ENCODE measurements at places on chromosomes 16 and 17.
A peak's percentile ranks its signal among the peaks of the same experiment; 100 is the strongest.

GRCh38 chr16:88920618-88921590 lies 54.4 kb upstream of the PABPN1L start:
- DNase-seq, result no peak

DNA sequence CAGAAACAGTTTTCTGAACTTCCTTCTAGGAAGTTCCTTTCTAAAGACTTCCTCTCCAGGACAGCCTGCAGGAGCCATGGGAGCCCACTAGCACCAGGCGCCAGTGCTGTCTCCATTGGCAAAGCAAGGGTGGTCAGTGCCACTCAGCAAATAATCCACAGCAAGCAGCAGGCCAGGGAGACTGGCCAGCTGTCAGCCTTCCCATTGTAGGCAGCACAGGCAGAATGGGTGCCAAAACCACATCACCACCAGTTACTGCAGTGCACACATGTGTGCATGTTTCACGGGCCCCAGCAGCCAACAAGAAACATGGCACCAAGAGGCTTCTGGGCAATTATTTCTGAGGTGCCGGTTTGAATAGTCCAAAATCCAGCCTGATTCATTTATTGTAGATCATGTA lies 26.7 kb downstream of the DNASE1 start:
- no peak for DNase-seq

DNA sequence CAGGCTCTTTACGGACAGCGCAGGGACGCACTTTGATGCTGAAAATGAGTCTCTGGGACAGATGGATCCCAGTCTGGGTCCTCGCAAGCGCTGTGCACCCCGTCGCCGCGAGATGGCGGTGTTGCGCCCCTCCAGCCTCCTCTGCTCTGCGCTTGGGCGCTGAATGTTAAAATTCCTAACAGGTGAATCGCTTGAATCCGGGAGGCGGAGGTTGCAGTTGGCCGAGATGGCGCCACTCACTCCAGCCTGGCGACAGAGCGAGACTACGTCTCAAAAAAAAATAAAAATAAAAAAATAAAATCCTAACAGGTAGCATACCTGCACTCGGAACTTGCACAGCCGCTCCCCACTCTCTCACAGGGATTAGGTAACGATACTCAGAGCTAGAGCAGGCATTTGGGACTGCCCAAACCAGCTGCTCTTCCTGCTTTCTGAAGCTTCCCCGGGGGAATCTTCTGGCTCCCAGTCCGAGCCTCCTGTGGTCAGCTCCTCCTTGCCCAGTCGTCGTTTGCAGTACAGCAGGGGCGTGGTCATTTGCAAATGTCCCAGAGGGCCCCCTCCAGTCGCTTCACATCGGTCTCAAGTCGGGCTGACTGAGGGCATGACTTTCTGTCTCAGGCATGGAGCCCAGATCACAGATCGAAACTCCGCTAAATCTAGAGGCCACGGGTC lies 26.2 kb upstream of the OSGIN1 start:
- peak; percentile 95 for DNase-seq

DNA sequence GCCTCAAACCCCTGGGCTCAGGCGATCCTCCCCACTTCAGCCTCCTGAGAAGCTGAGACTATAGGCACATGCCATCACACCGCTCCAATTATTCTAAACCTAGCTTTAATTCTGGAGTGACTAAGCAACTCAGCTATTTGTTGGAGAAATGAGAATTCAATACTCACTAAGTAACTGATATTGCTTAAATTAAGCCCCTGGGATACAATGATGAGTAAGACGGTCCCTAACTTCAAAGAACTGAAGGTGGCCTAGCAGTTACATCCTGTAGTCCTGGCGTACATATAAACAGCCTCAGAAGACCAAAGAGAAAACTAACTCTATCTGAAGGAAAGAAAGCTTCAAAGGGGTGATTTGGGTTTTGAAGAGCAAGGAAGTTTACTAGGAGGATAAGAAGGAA lies 25.0 kb downstream of the XPO6 start:
- DNase-seq, result no peak

DNA sequence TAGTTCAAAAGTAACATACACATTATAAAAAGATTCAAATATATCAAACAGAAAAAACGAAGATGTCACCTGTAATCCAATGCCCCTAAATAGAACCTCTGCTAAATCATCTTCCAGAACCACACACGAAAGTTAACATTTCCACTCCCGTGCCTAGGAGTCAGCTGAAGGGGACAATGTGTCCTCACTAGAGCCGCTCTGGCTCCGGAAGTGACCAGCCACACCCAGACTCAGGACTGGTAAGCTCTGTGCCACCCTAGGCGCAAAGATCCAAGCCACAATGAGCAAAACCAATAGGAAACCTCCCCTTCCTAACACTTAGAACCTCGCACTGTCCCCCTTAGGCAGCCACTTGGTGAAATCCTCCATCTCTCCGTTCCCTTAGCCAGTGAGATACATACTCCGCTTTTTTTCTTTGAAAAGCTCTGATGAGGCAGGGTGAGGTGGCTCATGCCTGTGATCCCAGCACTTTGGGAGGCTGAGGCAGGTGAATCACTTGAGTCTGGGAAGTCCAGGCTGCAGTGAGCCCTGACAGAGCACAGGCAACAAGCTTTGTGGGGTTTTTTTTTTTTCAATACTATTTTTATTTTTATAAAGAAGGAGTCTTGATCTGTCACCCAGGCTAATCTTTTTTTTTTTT lies 11.8 kb downstream of the CTRB1 start:
- DNase-seq, result no peak

GRCh38 chr16:17544785-17545184 lies 74.0 kb upstream of the XYLT1 start:
- DNase-seq, result peak; percentile 8

DNA sequence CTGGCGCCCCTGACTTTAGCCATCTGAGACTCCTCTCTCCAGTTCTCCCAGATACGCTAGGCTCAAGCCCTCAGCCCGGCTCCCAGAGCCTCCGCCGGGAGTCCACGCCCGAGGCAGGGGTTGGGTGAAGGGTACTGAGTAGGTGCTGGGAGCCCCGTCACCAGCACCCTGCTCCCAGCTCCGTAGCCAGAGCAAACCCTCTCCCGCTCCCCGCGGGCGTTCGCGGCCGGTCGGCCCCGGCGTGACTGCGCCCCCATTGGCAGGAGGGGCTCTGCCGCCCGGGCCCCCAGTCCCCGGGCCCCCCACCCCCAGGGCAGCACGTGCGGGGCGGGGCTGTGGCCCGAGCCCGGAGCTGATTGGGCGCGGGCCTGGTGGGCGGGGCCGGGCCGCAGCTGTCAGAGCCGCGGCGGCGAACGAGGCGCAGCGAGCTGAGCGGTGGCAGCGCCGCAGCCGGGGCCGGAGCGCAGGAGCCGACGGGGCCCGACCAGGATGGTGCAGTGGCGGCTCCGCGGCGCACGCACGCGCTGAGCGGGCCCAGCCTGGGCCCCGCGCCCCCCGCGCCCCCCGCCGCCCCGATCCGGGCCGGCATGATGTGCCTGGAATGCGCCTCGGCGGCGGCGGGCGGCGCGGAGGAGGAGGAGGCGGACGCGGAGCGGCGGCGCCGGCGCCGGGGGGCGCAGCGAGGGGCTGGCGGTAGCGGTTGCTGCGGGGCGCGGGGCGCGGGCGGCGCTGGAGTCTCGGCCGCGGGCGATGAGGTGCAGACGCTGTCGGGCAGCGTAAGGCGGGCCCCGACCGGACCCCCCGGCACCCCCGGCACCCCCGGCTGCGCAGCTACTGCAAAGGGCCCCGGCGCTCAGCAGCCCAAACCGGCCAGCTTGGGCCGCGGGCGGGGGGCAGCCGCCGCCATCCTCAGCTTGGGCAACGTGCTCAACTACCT lies at the start of gene SPNS2:
Gene SPNS2, plus strand, starts transcription at position 421 of the 937 bp plus-strand sequence. Its CDS starts 167 bp downstream, at position 588.
- peak; percentile 79 for DNase-seq

DNA sequence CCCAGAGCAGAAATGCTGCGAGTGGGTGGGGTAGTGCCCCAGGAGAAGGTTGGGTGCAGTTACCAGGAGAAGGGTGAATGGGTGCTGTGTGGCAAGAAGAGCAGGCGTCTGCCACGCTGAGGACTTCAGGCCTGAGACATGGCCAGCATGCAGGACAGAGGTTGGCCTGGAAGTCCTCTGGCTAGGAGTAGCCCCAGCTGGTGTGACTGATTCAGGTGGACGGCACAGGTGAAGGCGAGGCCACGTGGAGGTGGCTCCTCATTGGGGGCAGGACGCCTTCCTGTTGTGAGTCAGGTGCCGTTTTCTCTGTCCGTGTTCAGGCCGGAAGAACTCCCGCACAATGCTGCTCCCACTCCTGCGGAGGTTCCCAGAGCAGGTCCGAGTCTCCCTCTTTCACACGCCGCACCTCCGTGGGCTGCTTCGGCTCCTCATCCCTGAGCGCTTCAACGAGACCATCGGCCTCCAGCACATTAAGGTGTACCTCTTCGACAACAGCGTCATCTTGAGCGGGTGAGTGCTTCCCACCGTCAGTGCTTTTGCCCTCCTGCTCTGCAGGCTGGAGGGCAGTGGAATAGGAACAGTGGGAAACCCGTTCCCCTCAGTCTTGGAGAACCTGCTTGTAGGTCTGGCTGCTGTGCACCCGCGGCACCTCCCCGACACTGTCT lies 20.7 kb downstream of the PGS1 start:
- no peak for DNase-seq

DNA sequence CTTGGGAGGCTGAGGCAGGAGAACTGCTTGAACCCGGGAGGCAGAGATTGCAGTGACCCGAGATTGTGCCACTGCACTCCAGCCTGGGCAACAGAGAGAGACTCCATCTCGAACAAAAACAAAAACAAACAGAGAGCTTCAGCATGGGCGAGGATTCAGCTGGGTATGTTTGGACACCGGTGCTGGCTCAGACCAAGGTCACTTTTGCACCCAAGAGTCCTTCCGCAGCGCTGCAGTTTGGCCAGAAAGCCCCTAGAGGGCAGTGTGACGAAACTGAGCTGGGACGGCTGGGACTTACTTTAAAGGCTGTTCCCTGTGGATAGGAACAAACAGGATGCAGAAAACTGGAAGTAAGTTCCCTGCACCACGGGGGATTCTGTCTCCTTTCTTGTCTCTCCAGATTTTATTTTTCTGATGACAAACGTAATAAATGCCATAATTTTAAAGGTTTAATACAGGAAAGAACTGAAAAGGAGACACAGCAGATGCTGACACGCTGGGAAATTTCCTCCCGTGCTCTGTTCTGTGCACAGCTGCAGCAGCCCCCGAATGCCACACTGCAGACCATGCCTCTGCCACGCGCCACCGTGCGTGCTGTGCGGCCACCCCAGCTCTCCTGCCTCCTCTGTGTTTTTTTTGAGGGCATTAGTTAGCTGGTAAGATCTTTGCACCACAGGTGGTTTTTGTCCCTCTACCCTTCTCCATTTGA lies 25.2 kb upstream of the USP36 start:
- DNase-seq, result peak; percentile 85

DNA sequence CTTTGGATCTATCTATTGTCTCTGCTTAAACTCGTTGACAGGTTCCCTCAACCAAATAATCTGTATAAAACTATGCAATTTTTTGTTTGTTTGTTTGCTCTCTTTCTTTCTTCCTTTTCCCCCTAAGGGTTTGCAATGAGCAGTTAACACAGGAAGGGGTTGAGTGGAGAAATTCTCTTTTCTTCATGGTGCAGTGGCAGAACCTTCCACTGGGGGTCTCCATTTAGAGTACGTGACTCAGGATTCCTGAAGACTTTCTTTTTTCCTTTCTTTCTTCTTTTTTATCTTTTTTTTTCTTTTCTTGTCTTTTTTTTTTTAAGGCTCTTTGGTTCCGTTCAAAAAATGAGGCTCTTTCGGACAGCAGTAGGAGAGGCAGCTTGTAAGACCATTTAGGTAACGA lies 19.5 kb upstream of the RBFOX1 start:
- peak; percentile 13 for DNase-seq

DNA sequence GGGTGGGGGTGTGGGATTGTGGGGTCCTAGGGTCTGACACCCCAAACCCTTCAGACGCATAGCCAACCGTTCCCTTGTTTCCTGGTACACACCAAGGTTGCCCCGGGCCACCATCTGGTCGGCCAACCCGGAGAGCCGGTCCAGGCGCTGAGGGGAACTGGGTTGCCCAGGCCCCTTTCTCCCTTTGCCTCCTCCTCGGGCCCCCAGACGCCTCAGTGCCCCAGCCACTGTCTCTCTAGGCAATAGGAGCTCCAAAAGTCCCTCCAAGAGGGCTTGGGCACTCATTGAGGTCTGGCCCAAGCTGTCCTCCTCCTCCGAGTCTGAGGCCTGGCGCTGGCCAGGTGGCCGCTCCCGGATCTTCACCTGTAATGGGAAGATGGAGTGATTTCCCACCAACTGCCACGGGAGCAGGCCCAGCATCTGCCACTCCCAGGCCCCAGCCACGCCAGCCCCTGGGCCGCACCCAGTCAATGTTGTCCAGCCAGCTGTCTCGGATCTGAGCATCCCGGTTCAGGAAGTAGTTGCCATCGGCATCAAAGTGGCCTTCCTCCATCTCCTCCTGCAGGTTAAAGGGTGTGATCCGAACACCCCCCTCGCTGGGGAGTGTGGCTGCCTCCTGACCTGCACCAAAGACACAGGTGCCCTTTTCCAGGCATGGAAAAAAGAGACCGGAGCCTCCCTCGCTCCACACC lies 1.5 kb downstream of the CD2BP2 start:
- no peak for DNase-seq

DNA sequence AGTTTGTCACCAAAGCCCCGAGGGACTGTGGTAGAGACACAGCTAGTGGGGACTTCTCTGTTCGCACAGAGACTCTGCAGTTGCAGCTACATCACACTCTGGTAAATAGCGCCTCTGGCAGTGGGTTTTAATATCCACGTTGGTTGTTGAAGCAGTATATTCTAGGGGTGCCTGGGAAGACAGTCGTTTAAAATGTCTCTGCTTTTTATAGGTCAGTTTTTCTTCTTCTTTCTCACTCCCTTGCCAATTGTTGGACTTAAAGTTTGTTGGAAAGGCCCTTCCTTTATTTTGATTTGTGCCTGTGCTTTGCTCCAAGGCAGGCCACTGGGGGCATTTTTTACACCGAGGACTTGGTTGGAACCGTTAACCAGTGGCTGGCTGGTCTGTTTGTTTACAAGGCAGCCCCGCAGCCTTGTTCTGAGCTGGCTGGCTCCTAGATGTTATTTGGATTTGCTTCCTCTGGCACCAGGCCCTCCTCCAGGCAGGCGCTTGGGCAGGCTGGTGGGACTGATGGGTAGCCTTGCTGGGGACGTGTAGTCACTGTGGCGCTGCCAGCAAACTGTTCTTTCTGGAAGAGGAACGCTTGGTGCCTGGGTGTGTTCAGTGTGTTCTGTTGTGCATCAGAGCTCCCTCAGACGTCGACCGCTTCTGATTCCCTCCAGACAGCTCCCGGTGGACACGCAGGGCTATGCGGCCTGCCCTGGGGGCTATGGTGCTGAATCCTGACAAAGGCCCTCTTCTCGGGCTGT lies 218.2 kb upstream of the CHMP6 start:
- DNase-seq, result no peak

- no peak for DNase-seq
Measured at GRCh38 chr17:32515677-32516383, 29.0 kb downstream of the CDK5R1 start.

- DNase-seq, result no peak
Measured at GRCh38 chr16:54164789-54165173, 121.8 kb downstream of the IRX3 start.

Data from HuH-7 (cell line).